HFFc6 (cell line): ENCODE measurements at places on chromosomes 16 and 17.

DNA sequence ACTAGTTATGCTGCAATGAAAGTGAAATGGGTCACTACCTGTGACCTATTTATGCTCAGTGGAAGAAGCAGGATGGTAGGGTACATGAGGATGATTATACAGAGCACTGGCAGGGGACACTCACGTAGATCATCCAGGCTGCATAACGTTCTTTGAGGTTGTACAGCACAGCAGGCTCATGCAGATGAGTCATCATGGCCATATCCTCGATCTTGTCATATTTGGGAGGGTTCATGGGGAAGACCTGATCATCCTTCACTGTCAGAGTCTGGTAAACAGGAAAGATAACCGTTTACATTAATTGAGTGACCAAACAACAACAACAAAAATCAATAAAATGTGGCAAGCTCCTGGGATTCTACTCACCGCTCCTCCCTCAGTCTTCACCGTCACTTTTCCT, 2.1 kb downstream of the MYH2 start:
- DNase-seq, result no peak

GRCh38 chr16:78878570-78878969, 722.0 kb downstream of the MAF start:
- DNase-seq, result no peak

- no peak for DNase-seq
These were observed 2.4 kb downstream of the PRPSAP2 start for GRCh38 chr17:18860161-18860972.

DNA sequence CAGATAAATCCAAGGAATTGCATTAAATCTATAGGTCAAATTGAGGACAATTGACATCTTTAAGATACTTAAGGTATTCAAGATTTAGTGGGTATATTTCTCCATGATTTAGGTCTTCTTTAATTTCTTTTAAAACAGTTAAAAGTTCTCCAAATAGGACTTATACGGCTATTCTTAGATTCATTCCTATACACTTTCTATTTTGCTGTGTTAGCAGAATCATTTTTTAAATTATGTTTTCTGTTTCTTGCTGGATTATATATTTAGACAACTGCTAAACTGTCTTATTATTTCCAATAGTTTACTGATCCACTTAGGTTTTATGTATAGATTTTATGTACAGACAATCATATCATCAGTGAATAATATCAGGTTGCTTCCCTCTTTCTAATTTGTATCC, 226.1 kb upstream of the AXIN2 start:
- no peak for DNase-seq

DNA sequence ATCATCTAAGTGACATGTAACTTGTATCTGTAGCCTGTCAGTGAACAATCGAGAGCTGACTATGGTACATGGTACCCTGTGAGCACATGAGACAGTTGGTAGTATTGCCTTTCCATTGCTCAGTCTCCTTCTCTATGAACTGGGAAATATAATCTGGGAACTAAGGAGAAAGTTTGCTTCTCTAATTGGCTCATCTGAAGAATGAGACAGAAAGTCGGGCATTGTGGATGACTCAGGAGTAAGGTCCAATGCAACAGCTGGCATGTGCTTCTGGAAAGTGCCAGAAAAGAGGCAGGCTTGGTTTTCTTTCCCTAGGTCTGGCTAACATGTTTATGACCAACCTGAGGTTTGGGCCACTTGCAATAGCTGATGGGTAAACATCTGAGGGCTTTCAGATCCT, 51.9 kb downstream of the ZZEF1 start:
- peak; percentile 8 for DNase-seq

GRCh38 chr17:28950017-28950751, 1.1 kb downstream of the PHF12 start:
- peak; percentile 31 for DNase-seq
